Left ventricle myocardium inferior (tissue), 1 donor: ENCODE measurements at places on chromosomes 7 and 10. TPM values are rescaled to one million over a fixed set of nuclear protein-coding genes. Genes with fewer than 3 reads are reported as not detected.

TSPAN15 gene
- total RNA-seq: 6.8 TPM

EVX1 gene
- not detected for total RNA-seq

ZNF487 gene
- 2.2 TPM for total RNA-seq

THSD7A gene
- 1.6 TPM for total RNA-seq

CUL1 gene
- 48.2 TPM for total RNA-seq

SPDYE2B gene
- total RNA-seq: not detected

GNAI1 gene
- 14.5 TPM for total RNA-seq

CCDC172 gene
- not detected for total RNA-seq

HOXA3 gene
- not detected for total RNA-seq

AKR1C4 gene
- total RNA-seq: not detected

PRPF18 gene
- 14.7 TPM for total RNA-seq

CYP3A4 gene
- total RNA-seq: not detected

NAT16 gene
- not detected for total RNA-seq

NKX1-2 gene
- total RNA-seq: not detected

FGFBP3 gene
- 0.22 TPM for total RNA-seq

ZNF488 gene
- 0.05 TPM for total RNA-seq

GPR158 gene
- not detected for total RNA-seq

STOX1 gene
- 0.33 TPM for total RNA-seq

DNA sequence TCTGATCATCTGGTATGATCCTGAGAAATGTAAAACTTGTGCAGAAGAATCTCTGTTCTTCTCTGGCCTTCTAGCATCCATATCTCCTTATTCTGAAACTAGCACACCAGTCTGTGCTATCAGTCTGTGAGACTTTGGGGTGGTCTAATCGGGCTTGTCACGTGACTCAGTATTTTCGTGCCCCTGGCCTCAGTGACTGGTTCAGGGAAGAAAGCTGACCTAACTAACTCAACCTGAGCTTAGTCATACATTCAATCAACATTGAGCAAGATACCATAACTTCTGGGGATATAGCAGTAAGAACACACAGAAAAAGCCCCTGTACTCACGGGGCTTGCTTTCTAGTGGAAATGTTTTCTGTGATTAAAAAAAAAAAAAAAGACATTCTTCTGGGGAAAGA lies 109.3 kb downstream of the DKK1 start:
- DNase-seq: no peak

GRCh38 chr10:1107004-1107403 lies 50.8 kb downstream of the WDR37 start:
- DNase-seq: no peak

- no peak for DNase-seq
Measured at GRCh38 chr7:156230576-156230975, 410.0 kb upstream of the RNF32 start.

- DNase-seq: no peak
Measured at GRCh38 chr7:29139796-29140195, 6.5 kb downstream of the CPVL start.

DNA sequence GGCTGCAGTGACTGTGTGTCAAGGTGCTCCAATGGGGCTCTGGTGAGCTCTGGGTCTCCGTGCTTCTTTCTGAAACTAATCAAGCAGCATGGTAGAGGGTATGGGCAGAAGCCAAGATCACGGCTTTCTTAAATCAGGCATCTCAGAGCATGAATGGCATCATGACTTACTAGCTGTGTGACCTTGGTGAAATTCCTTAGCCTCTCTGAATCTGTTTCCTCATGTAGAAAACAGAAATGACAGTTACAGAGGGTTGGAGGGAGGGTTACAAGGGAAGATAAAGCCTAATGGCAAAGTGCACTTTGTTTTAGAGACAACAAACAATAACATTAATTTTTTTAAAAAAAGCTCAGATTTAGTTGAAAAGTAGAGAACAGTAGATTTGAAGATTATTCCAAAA lies 34.9 kb downstream of the FRMPD2 start:
- no peak for DNase-seq

DNA sequence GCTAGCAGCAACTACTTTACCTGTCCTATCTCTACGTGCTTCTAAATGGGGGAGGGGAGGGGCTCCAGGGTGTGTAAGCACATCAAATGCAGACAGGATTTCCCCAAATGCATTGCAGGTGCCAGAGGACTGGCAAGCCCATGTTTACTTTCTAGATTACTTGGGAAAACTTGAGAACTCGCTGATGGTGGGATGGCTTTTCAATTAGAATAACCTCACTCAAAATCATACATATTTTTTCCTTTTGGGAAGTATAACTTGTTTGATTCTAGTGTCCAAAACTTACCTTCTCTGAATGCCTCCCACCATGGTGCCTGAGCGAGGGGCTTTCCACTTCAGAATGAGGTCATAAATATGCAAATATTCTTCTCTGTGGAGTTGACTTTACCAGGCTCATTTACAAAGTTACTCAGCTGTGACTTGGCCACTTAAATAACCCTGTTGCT lies 191.3 kb upstream of the RHOBTB1 start:
- no peak for DNase-seq

DNA sequence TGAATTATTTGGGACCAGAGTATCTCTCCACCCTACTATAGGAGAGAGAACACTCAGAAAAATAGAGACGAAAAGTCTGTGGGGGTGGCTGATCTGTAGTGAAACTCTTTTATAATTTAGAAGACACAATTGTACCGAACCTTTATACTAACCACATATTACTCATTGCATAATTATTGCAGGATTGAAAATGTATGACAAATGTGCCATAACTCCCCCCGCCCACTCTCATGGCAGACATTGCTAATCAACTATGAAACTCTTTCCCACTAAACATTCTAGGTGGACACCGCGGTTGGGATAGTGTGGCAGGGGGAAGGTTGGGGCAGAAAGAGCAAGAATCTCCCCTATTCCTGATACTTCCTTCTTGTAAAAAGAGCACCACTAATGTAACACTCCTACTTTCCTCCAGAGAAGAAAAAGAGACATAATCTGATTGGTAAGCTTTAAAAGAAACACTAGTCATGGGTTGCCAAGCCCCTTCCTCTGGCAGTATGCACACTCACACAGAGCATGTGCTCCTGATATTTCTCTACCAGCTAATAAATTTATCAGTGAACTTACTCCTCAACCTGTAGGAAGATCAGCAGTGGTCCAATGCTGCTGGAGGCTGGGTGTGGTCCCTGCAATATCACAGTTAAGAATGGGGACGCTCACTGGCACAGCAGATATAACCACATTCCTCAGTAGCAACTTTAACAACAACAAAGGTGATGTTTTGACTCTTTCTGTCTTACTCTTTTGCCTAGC lies 18.7 kb upstream of the ARID5B start:
- no peak for DNase-seq

GRCh38 chr7:128811631-128812430 lies 18.4 kb upstream of the FLNC start:
- no peak for DNase-seq

DNA sequence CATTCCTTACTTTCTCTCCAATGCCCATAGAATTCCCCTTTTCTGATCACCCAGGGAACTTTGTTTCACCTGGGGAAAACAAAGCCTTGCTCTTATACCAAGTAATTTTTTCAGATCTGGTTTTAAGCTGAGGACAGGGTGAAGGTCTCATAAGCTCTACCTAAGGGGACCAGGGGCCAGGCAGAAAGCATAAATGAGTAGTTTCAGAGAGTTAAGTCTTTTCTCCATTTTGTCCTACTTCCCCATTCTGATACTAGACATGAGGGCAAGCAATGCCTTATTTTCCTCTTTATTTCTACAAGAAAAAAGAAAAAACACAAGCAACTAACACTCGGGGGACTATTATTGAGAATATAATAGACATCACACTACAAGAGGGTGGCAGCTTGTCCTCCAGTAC lies 2.9 kb downstream of the AKR1D1 start:
- DNase-seq: no peak

DNA sequence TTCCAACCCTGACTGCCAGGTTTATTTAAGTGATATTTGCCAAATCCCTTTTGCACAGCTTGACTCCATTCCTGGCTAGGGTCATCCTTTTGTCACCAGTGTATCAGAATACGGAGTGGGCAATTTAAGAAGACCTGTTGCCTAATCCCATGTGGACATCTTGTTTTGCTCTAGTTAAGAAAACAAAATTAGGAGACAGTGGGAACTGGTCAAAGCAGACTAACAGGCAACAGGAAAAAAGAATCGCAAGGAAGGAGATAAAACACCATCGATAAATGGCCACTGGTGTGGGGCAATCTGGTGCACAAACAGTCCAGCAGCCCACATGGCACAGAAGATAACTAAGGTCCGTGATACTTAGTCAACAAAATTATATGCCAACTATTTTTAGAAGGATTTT lies 21.4 kb downstream of the KDM7A start:
- no peak for DNase-seq

GRCh38 chr7:85150624-85151023 lies 36.2 kb downstream of the SEMA3D start:
- no peak for DNase-seq

GRCh38 chr10:74514322-74514721 lies 312.1 kb upstream of the KAT6B start:
- no peak for DNase-seq

GRCh38 chr7:140937702-140938264 lies 13.1 kb upstream of the BRAF start:
- DNase-seq: no peak

GRCh38 chr7:38215115-38215514 lies 37.1 kb downstream of the STARD3NL start:
- no peak for DNase-seq

DNA sequence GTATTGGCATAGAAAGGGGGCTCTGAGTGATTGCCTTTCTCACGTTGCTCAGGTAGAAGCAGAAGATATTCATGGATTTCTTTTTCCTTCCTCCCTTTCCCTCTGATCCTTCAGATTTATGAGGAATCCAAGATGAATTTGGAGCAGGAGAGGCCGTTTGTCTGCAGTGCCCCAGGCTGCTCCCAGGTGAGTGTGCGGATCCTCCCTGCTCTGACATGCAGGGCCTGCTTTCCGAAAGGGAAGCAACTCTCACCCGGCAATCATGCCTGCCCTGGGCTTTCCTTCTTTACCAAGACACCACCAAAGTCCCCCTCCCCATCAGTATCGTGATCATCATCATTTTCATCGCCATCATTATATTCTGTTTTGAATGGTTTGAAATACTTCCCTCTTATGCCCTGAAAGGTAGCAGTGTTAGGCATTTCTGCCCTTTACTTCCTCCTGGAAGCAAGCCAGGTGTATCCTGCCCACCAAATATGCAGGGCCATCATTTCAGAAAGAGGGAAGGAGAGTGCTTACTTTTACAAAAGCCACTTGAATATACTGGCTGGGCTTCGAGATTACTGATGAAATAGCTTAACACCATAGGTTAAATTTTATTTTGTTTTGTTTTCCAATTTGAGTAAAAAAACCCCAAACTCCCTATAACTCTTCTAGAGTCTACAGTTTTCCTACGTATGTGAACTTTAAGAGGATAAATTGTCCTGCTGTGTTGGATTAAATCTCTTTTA lies 75.9 kb downstream of the CREB5 start:
- no peak for DNase-seq

DNA sequence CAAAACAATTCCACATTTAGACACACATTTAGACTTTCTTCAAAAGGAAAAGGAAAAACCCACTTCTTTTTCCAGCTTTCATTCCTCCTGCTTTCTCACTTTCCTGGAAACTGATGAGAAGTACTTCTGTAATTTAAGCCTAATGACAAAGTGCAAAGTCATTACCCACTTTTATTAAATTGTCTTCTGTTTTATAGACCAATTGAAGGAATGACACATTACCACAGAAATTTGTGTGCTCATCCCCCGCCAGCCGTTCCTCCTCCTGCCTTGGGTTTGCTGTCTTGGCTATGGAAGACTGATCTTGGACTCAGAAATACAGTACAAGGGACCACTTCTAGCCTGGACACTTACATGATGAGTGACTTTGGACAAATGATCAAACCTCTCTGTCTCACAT lies 717.8 kb downstream of the SORCS3 start:
- no peak for DNase-seq

- peak; percentile 4 for DNase-seq
Measured at GRCh38 chr10:42959833-42960232, 117.0 kb upstream of the RET start.

- DNase-seq: peak; percentile 10
Measured at GRCh38 chr10:79061441-79062315, 7.1 kb upstream of the ZMIZ1 start.

DNA sequence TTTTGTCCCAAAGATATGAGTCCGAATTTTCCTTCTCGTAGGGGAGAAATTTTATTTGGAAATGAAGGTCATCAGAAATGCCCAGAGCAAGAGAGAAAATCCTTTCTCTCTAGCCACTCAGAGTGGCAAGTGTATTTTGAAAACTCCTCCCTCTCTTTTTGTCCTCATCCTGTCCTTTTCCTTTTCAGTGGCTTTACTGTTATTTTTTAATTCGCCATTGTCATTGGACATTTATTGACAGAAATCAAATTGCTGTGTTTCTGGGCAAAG lies 39.6 kb downstream of the TET1 start:
- no peak for DNase-seq

DNA sequence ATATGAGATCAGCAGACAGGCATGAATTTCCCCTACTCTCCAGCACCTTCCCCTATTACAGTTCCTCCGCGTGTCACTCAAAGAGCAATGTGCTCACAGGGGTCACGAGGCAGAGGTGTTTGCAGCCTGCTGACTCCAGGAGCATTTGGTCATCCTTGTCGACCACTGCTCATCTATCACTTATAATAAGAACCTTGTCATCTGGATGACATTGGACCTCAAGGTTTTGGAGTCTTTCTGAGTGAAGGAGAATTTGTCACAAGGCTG lies 32.9 kb upstream of the PLPP4 start:
- no peak for DNase-seq

DNA sequence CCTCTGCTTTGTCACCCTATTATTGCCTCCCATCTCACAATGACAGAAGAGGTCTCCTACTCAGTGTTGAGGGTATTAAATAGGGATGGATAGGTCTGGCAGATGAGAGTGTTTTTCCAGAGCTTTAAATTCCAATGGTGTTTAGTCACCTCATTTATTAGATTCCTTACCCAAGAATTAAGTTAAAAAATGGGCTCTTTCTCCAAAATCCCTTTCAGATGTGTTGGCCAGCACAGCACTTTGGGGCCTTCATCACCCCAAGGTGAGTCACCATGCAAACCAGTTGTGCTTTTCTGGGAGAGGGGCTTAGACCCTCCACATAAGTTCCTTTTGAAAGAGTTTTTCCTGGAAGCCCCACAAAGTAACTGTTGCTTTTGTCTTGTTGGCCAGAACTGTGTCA lies 78.4 kb downstream of the CYP26A1 start:
- DNase-seq: no peak

GRCh38 chr7:76327610-76328009 lies 25.1 kb downstream of the HSPB1 start:
- no peak for DNase-seq

DNA sequence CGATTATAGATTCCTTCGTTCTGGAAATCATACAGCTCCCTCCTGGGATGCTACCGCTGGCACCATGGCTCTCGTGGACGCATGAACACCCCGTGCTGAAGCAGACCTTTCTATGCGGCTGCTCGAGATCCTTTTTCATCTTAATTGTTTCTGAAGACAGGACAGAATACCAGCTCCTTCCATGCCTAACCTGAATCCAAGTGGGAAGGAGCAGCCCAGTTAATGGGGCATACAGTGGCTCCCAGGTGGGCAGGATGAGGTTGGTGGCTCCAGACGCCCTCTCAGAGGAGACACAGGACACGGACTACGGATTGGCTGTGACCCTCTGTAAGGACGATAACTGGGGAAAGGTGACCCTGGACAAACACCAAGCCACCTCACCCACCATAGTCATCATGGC lies 18.4 kb upstream of the LOXL4 start:
- no peak for DNase-seq
